Neural cell (in vitro differentiated cells): ENCODE measurements at places on chromosomes 12 and 14. TPM values are rescaled to one million over a fixed set of nuclear protein-coding genes. Genes with fewer than 3 reads are reported as not detected.

The NGDN gene
- 123 and 137 TPM in 2 replicates for polyA plus RNA-seq

The FAM222A gene
- 6.4 and 8.5 TPM in 2 replicates for polyA plus RNA-seq

The ACSM4 gene
- not detected in 2 replicates for polyA plus RNA-seq

The TEX52 gene
- not detected in 2 replicates for polyA plus RNA-seq

The BMAL2 gene
- 9.8 and 11.3 TPM in 2 replicates for polyA plus RNA-seq

The HOXC12 gene
- polyA plus RNA-seq = not detected in 2 replicates

The FLRT2 gene
- polyA plus RNA-seq = 3.9 and 5.1 TPM in 2 replicates

The PPFIA2 gene
- polyA plus RNA-seq = 56.6 and 65.3 TPM in 2 replicates

The C12orf54 gene
- not detected in 2 replicates for polyA plus RNA-seq
